Tongue (tissue), 3 donors: ENCODE measurements at places on chromosomes 1 and 21.

GRCh38 chr1:112934577-112934976 lies 21.4 kb downstream of the SLC16A1 start:
- DNase-seq = peak; percentile 14

DNA sequence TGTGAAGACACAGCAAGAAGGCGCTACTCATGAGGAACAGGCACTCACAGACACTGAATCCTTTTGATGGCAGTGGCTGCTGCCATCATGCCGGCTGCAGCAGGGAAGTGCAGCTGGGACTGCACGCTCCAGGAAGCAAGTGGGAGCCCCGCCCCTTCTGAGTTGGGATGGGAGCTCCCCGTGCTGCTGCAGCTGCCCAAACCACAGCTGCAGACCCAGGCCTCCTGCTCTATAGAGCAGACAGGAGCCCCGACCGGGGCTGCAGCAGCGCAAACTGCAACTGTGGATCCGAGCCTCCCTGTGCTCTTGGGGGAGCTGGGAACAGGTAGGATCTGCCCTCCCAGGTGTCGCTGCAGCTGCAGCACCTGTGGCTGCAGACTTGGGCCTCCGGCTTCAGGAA lies 65.2 kb upstream of the MARK1 start:
- peak; percentile 38 for DNase-seq

- DNase-seq = no peak
These were observed 75.4 kb downstream of the MDM4 start for GRCh38 chr1:204591473-204592090.

- no peak for DNase-seq
These were observed 10.3 kb downstream of the NBL1 start for GRCh38 chr1:19654386-19654785.

- no peak for DNase-seq
These were observed 11.6 kb downstream of the POGZ start for GRCh38 chr1:151447696-151448095.

GRCh38 chr1:156671804-156672203 lies 5.4 kb downstream of the NES start:
- no peak for DNase-seq

DNA sequence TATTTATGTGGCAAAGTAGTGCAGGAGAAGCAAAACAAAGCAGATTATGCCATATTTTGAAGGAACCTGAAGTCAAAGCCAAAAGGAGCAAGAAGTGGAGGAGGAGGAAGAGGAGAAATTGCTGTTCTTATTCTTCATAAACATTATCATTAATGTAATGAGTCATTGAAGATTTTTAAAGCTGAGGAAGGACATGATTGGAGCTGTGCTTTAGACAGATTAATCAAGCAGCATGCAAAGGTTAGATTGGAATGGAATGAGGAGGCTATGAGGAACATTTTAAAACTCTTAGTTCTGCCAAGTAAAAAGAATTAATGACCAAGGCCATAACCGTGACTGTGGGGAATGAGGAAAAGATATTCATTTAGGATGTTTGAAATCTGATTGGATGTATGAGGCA lies 33.0 kb upstream of the HSD17B7 start:
- DNase-seq = no peak

GRCh38 chr1:232891656-232892317 lies 58.6 kb upstream of the NTPCR start:
- DNase-seq = no peak

DNA sequence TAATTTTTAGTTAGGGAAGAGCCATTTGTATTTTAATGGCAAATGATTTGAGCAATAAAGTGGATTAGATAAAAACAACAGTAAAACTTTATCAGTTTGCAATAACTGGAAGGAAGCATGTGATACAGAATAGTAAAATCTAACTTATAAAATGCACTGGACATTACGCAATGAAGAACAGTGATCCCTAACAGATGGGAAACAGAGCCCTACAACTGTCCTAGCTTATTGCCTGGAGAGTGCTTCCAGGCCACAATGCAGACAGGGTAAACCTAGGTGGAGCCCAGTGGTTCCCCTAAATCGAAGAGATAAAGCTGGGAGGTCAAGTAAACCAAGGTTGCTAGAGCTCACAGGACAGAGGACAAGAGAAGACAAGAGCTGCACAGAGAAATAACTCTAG lies 7.0 kb downstream of the OMA1 start:
- no peak for DNase-seq

- no peak for DNase-seq
These were observed 395.7 kb upstream of the ST6GALNAC5 start for GRCh38 chr1:76471536-76471935.

- DNase-seq = peak; percentile 69
These were observed 124.1 kb downstream of the DPYD start for GRCh38 chr1:97796711-97797110.
